Iris pigment epithelial cell (primary cell): ENCODE measurements at places on chromosomes 4 and X.

GRCh38 chr4:169239221-169239905 is 31.4 kb downstream of the SH3RF1 start:
- DNase-seq: no peak

DNA sequence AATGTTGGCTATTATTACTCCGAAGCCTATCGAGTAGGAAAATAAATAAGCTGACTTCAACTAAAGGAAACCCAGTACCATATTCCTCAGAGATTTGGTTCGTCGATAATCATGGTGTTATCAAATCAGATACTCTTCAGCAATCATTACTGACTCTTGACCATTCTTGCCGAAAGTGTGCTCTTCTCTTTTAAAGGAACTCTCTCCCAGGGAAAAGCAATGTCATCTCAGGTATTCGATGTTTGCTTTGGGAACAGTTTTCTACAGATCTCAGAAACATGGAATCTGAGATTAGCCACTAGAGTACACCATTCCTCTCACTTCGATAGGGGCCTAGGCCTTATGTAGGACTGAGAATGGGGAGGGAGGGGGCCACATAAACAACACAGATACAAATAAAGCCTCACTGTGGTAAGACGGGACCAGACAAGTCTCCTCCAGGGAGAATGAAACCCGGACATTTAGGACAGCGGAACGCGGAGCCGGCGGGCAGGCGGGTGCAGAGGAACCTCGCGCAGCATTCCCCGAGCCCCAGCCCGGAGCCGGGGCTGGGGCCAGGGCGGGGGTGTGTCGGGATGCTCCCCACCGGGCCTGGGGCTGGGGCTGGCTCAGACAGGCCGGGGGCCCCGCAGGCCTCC is 581 bp downstream of the DNAJB14 start:
- peak; percentile 36 for DNase-seq

DNA sequence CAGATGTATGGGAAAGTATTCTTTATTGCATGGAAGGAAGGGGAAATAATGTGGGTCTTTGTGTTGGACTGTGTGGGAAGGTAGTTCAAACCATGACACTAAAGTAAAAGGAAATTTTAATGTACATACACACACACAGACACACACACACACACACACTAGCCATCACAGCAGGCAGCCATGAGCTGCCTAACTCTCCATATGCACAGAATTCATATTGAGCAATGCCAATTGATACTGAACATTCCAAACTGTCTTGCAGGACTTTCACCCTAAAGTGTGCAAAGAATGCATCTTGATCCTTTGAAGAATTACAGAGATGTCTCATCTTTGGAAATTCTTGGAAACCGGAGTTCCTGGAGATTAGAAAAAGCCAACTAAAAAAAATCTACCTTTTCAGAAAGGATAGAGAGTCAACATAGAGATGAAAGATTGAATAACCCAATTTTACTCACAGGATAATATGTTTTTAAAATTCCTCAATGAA is 120.6 kb upstream of the MBNL3 start:
- no peak for DNase-seq

DNA sequence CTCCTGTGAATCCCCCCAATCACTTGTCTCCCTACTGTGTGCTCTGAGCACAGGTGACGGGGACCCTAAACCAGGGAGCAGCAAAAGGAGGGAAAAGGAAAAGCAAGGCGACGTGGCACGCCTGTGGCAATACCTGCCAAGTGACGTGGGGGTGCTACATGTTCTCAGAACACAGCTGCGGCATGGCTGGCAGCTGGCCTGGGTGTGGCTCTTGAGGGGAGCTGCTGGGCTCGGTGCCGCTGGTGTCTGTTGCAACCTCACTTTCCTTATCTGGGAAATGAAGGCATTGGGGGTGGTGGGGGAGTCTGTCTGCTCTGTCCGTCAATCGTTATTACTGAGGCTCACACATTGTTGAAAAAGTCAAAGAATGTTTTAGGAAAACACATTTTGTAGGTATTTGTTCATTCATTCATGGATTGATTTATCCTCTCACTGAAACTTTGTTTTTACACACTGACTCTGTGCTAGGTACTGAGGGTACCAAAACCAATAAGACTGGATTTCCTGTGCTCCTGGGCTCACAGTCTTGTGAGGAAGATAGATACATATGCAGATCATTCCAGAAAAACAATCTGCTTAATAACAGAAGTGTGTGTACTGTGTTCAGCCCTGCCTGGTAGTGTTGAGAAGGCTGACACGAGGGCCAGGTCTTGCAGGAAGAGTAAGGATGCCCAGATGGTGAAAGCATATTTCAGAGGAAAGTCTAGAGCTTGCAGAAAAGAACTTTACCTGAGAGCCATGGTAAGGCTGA is 217.6 kb downstream of the PTTG2 start:
- DNase-seq: no peak

DNA sequence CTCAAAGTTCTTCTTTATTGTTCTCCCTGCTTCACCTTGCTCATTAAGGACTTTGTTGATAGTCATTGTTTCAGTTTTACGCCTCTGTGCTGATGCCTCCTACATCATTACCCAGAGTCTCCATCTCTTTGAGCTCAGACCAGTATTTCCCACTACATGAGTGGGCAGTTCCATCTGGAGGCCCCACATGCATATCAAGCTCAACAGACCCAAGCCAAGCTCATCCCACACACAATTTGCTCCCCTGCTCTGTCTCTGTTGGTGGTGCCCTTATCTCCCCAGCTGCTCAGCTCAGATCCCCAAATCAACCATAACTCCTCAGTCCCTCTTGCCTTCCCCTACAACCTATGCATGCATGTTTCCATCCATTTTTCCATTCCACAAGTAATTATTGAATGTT is 85.1 kb upstream of the EFNB1 start:
- no peak for DNase-seq

DNA sequence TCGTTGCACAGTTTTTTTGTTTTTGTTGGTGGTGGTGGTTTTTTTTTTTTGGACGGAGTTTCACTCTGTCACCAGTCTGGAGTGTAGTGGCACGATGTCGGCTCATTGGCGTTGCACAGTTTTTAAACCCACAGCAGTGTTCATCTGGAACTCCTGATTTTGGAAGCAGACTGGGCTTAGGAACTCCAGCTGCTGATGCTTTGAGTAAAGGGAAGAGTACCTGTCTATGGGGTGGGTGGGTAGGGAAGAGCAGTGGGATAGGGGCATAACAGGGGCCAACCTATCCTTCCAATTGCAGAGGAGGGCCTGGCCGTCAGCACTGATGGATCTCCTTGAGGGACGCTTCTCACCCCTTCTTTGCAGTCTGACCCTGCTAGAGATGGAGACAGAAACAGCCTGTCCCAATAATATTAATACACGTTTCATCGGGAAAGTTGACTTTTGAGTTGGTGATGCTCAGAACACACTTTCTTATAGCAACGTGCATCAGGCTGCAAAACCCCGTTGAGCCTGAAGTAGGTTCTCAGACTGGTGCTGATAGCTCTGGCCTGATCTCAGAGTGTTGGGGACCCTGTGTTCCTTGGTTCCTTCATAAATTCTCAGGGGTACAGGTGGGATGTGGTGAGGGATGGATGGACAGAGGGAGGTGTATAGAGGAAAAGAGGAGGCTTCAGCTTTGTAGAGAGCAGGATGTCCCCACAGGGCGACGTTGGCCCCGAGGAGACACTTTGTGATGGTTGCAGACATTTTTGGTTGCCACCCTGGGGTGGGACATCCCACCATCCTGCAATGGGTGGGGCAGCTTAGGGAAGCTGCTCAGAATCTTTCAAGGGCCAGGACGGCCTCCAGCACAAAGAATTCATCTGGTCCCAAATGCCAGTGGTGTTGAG is 2.3 kb downstream of the CD99 start:
- no peak for DNase-seq

DNA sequence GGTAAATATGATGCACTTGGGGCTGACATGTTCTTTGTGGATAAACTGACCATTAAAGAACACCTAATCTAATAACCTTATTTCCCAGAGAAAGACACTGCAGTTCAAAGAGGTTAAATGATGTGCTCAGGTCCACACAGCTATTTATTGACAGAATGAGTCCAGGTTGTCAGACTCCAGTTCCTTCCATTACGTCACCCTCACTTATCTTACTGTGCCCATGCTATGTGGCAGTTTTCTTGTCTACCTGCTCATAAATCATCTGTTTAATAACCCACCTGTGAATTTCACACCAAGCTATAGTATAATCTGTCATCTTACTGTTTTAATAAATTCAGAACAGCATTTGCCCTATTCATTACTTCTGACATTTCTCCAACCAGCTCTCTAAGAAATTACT is 36.7 kb downstream of the QRFPR start:
- DNase-seq: no peak

GRCh38 chr4:156969911-156970310 is 1.7 kb downstream of the PDGFC start:
- DNase-seq: no peak

- no peak for DNase-seq
These were observed 4.1 kb downstream of the SLC39A8 start for GRCh38 chr4:102341201-102341600.

GRCh38 chrX:114782925-114783324 is 199.0 kb downstream of the HTR2C start:
- no peak for DNase-seq

GRCh38 chr4:73589261-73589847 is 30.9 kb downstream of the RASSF6 start:
- DNase-seq: peak; percentile 88

DNA sequence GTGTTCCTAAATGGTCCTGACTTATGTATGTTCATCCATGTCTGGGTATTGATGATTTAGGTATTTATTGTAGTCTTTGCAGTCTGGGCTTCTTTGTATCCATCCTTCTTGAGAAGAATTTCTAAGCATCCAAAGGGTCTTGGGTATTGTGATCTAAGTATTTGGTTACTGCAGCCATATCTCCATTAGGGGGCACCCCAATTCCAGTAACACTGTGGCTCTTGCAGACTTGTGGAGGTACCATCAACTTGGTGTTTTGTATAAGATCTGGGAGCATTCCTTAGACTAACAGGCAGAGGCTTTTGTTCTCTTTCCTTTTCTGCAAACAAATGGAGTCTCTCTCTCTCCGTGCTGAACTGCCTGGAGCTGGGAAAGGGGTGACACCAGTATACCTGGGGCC is 113.7 kb upstream of the NEXMIF start:
- peak; percentile 45 for DNase-seq

- no peak for DNase-seq
These were observed 60.1 kb downstream of the CCSER1 start for GRCh38 chr4:90187148-90187884.

GRCh38 chr4:126405369-126405982 is 1090.7 kb downstream of the FAT4 start:
- DNase-seq: peak; percentile 53

DNA sequence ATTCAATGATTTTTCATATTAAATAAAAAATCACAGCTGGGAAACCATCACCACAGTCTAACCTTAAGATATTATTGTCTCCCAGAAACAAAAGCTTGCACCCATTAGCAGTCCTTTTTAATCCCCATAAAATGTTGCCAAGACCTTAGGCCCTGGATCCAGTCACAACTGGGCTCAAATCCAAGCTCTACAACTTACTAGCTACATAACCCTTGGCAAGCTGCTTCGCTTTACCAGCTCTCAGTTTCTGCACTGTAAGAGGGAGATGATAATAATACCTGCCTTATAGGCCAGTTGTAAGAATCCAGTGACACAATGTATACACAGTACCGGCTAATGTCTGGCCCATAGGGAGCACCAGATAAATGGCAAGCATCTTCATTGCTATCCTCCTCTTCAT is 400.9 kb upstream of the FGF13 start:
- peak; percentile 30 for DNase-seq

DNA sequence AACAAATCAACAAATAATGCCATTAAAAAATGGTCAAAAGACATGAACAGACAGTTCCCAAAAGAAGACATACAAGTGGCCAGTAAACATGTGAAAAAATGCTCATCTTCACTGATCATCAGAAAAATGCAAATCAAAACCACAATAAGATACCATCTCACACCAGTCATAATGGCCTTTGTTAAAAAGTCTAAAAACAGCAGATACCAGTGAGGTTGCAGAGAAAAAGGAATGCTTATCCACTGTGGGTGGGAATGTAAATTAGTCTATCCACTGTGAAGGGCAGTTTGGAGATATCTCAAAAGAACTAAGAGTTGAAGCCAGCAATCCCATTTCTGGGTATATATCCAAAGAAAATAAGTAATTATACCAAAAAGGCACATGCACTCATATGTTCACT is 668.1 kb upstream of the CPEB2 start:
- DNase-seq: no peak

DNA sequence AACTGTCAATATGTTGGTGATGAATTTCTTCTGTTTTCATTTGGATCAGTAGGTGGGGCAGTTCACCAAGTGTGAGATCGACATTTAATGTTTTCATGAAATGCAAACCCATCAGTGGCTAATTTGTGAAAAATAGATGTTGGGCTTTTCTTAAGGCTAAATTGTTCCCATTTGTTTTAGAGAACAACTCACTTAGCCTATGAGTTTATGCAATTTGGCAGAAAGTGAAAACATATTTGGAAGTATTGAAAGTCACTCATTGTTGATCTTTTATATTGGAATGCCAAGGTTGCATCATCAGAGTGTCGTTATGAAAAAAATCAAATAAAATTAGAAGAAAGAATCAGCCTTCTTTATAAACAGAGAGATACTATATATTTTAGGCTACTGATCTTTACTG is 132.4 kb downstream of the RPA4 start:
- DNase-seq: no peak

DNA sequence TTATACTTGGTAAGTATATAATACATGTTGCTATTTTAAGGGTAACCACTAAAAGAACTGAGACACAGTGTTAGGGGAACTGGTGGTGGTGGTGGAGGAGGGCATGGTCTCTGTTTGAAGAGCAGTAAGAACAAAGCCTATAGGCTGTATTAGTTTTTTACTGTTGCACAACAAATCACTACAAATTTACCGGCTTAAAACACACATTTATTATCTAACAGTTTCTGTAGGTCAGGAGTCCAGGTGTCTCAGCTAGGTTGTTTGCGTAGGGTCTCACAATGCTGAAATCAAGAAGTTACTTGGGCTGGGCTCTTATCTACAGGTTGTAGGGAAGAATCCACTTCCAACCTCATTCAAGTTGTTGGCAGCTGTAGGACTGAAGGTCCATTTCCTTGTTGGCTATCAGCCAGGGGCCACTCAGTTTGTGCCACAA is 52.6 kb downstream of the CASK start:
- DNase-seq: no peak

DNA sequence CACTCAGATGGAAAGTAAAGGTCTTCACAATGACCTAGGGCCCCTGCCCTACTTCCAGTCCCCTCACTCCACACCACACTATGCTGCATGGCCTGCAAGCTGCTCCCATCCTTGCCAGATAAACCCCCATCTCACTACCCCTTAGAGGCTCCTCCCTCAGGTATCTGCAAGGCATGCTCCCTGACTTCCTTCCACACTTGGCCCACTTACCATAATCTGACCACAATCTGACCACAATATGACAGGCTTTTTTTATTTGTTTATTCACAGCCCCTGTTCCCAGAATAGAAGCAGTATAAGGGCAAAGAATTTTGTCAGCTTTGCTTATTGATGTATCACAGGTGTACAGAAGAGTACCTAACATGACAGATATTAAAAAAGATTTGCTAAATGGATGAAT is 124.7 kb downstream of the CAMK2D start:
- peak; percentile 83 for DNase-seq
